ENCODE measurements at places on chromosomes 1 and 21.
A peak's percentile ranks its signal among the peaks of the same experiment; 100 is the strongest.

DNA sequence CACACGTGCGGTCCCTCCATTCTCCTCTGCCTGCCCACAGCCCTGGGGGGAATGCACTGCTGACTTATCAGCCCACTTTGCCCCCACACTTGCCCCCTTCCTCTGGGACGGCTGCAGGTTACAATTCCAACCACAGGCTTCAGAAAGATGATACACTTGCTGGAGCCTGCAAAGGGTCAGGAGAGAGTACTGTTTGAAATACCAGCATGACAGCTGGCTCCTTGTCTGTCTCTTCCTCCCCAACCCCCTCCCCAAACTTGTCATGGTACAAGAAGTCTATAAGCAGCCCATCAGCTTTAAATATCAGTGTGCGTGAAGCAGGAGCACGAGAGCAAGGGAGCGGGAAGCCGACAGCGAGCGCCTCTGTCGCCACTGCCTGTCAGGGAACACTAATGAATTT, 62.4 kb downstream of the ERI3 start:
- DNase-seq: no peak

GRCh38 chr1:36285443-36286101, 20.6 kb upstream of the SH3D21 start:
- peak; percentile 32 for DNase-seq

- no peak for DNase-seq
Observed at GRCh38 chr1:43464681-43465504, 11.2 kb upstream of the HYI start.

DNA sequence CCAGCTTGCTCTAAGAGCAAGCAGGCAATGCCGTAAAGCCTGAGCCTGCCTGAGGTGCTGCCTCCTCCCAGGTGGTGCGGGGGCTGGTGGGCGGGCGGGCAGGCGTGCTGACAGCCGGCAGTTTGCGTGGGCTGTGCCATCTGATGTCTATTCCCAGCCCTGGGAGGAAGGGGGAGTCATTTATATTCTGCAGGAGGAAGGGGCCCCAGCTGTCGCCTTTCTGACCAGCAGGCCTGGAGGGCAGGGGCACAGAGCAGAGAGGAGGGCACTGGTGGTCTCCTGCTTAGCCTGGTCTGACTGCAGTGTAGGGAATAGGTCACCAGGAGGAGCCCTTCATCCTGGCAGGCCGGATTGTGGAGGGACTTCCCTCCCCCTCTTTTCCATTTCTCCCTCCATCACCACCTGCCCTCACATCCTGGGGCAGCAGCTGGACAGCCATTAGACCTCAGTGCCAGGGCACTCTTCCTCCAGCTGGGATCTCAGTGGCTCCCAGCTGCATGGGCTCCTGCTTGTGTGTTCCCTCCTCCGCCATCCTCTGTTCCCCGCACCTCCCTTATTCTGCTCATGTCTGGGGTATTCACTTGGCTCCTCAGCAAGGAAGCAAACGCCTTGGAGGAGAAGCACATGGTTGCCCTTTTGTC, 4.4 kb downstream of the CYB561D1 start:
- peak; percentile 33 for DNase-seq

GRCh38 chr1:236343246-236343870, 50.7 kb upstream of the EDARADD start:
- no peak for DNase-seq

DNA sequence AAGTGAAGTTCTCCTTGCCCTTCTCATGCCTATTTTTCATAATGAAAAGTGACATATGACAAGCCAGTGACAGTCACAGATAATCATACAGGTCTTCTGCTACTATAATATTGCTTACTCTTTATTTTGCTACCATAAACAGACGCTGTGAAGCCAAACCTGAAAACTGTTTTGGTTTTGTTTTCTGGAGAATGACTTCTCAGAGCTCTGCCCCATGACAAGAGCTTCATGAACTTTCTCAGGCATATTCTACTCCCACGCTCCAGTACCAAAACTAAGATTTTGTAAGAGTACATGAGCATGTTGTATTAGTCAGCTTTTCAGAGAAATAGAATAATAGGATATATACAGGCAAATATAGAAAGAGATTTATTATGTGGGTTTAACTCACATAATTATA, 64.3 kb upstream of the VTCN1 start:
- DNase-seq: no peak

- no peak for DNase-seq
Observed at GRCh38 chr1:152752225-152752624, 5.6 kb upstream of the KPRP start.

DNA sequence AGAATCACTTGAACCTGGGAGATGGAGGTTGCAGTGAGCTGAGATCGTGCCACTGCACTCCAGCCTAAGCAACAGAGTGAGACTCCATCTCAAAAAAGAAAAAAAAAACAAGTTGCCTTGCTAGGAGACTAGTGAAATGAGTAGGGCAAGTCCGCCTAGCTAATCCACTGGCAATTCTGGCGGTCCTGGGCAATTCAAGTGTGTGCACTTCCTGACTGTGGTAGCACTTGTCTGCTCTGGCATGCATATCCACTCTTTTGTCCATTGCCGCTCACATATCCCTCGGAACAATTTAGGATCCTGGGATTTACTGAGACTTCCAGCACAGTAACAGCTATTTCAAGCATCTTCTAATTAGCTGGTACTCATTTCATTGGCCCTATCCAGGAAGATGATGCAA, 426.3 kb upstream of the ADGRL2 start:
- DNase-seq: no peak

DNA sequence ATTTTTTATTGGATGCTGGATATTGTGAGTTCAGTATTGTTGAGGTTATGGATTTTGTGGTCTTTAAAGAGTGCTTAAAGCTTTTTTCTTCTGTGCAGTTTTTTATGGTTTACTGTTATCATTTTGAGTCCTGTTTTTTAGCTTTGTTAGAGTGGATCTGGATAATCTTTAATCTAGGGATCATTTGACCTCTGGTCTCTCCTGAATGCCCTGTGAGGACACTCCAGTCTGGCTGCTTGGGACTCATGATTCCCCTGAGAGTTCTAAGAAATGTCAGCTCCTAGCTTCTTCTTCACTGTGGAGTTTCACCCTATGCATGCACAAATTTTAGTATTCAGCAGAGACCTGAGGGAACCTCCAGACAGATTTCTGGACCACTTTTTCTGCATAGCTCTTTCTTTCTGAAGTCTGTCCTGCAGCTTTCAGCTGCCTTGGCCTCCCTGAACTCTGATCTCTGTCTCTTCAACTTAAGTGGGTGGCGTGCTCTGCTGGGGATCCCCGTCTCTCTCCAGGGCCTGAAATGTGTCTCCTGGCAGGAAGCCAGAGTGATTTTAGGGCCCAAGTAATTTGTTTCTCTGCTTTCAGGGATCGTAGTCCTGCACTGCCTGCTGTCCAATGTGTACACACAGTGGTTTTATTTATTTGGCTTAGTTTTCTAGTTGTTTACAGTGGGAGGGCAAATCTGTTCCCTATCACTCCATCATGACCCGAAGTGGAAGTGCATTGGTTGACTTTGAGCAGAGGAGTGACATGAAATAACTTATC, 14.7 kb downstream of the PEX14 start:
- no peak for DNase-seq

DNA sequence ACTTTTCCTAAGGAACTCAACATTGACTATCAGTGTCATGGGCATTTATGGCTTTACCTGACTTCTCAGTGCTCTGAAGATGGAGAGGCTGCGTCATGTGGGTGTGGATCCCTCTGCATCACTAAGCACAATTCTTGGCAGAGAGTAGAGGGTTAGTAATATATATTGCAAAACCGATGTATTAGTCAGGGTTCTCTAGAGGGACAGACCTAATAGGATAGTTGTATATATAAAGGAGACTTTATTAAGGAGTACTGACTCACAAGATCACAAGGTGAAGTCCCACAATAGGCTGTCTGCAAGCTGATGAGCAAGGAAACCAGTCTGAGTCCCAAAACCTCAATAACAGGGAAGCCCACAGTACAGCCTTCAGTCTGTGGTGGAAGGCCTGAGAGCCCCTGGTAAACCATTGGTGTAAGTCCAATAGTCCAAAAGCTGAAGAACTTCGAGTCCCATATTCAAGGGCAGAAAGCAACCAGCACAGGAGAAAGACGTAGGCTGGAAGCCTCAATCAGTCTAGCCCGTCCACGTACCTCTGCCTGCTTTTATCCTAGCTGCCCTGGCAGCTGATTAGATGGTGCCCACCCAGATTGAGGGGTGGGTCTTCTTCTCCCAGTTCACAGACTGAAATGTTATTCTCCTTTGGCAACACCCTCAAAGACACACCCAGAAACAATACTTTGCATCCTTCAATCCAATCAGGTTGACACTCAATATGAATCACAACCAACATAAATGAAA, 159.7 kb upstream of the NRIP1 start:
- DNase-seq: no peak

- DNase-seq: no peak
Observed at GRCh38 chr1:214342525-214342924, 61.6 kb downstream of the SMYD2 start.
